Hindlimb muscle (tissue), 1 donor: ENCODE measurements at places on chromosomes 5 and 9. TPM values are rescaled to one million over a fixed set of nuclear protein-coding genes. Genes with fewer than 3 reads are reported as not detected.

Gene SPATA31C1
- polyA plus RNA-seq = not detected

GRCh38 chr9:134171316-134172197 lies 7.2 kb upstream of the RNU6ATAC start:
- DNase-seq = no peak

DNA sequence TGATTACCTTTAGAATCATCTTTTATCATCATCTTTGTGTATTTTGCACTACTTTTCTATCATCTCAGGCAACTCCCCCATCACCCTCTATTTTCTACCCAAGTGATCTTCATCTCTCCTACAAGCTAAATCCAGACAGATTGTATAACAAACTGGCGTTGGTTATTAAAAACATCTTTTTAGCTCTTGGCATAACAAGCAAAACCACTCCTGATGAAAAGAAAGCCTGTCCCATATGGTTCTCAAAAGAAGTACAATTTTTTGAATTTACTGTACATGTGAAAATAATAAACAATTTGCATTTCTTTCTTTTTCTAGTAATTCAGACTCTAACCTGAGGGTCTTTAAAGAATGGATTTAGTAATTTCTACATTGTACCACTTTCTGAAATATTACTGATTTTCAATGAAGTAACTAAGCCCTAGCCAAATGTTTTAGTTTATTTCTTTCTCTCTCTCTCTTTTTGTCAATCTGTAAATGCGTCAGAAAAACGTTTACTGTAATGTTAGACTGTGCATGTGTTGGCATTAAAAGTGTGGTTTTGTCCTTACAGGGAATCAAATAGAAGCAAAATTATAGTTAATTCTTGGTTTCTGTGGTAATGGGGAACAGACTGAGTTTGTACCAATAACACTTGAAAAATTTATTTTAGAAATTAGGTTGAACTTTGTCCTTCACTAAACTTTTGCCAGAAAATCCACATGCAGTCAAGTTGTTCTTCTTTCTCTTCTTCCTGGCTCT lies 52.5 kb upstream of the RPS23 start:
- DNase-seq = no peak

- DNase-seq = no peak
Observed at GRCh38 chr5:55471468-55471867, 63.3 kb downstream of the PLPP1 start.

DNA sequence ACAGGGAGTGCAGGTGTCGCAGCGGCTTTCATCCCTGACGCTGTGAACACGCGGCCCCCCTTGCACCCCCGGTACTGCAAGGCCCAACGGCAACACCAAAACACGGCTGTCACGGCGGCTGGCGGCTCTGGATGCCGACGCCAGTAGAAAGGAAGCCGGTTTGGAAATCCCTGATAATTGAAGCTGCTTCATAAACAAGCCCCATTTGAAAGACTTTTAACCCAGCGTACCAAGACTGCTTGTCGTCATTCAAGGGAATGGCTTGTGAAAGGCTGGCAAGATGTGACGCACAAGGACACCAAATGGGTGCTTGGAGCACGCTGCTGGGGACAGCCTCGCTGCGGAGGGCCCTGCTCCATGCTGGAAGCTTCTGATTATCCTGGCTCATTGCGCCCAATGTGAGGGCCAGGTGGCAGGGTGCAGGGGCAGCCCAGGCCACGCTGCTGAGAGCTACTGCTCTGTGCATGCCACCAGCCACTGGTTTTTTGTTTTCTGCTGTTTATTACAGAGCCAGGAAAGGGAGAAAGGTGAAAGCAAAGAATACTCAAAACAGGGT lies 63.1 kb downstream of the GTF3C4 start:
- DNase-seq = no peak

GRCh38 chr5:133938039-133938821 lies 30.2 kb downstream of the C5orf15 start:
- DNase-seq = no peak

- DNase-seq = no peak
Observed at GRCh38 chr5:121890297-121890858, 38.7 kb downstream of the FTMT start.

DNA sequence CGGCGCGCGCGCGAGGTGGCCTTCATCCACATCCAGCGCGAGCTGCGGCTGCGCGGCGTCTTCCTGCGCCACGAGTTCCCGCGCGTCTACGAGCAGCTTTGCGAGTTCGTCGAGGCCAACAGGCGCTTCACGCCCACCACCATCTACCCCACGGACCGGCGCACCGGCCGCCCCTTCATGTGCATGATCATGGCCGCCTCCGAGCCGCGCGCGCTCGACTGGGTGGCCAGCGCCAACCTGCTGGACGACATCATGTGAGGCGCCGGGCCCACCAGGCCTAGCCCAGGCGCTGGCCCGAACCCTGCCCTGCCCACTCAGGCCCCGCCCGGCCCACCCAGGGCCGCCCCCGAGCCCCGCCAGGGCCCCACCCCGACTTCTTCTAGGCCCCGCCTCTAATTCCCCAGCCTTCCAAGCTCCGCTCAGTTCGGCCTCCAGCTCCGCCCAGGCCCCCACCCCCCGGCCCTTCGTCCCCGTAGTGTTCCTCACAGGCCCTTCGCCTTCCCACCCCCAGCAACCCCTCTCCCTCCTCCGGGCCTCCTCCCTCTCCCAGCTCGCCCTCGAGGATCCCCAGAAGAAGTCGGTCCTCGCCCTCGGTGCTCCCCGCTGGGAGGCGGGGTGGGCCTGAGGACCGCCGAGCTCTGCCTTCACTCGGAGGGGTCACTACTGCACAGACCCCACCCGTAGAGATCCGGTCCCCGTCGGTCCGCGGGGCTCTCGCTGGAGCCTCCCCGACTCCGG lies 2.0 kb upstream of the PHPT1 start:
- DNase-seq = peak; percentile 69

- no peak for DNase-seq
Observed at GRCh38 chr9:136660971-136661550, 1.7 kb upstream of the EGFL7 start.

- DNase-seq = no peak
Observed at GRCh38 chr5:58231041-58231440, 228.8 kb downstream of the PLK2 start.

DNA sequence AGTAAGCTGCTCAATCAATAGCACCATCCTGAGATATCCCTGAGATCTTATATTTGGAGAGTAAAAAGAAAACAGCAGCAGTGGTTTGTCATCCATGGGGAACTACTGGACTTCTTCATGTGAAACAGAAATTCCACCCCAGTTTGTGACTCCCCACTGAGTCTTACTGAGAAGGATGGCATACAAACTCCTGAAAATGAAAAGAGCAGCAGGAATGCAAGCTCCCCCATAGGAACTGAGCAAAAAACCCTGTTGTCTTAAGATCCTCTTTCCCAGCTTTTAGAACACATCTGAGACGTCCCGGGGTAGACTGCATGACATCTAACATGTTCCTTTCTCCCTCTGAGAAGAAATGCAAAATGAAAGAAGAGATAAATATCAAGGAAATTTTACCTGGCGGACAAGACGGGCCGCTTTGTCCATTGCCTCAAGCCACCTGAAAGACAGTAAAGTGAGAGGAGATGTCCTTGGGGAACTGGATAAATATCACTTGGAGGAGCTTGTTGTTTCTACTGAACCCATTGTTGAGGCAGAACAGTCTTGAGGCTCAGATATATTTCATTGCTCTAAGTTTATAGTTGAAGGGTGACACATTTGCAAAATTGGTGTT lies 117.1 kb downstream of the NUDT12 start:
- no peak for DNase-seq

DNA sequence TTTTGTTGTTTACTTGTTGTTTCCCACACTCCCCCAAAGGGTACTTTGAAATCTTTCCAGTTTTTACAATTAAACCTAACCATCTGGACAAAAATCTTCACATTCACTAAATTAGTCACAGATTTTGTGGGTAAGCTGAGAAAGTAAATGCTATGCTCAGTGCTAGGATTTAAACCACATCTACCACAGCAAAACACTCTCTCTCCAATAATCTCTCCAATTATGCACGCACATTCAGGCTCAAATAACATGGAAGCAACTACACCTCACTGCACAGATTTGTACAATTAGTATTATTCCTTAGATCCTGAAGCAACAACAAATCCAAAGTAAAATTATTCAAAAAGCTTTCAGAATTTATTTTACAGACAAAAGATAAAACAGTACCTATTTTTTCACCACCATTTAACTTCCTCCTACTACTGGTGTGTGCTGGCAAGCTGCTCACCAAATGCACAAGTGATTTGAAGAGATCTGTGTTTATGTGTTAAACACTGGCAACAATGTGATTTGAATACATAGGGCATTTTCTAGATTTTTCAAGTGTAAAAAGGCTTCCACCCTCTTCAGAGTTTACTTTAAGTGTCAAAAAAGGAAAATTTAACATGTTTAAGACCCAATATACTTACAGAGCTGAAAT lies 16.6 kb downstream of the ZNF608 start:
- no peak for DNase-seq

DNA sequence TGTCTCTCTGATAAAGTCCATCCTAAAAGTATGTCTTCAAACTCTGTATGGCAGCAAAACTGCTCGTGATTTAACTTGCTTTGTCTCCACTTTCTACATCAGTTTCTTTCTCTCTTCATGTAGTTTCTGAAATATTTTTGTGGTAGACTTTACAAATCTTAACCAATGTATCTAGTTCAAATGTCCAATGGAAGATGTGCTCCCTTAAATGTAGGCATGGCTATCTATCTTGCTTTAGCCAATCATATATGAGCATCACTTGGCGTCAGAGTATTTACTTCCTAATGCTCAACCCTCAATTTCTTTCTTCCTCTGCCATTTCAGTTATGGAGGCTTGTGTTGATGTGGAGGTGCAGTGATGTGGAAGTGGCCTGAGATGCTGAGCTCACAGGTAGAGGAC lies 206.1 kb upstream of the ZNF608 start:
- no peak for DNase-seq
